ENCODE measurements at places on chromosomes 16 and 17. TPM values are rescaled to one million over a fixed set of nuclear protein-coding genes. Genes with fewer than 3 reads are reported as not detected.

Gene NPIPA2
- 0.25 TPM for total RNA-seq

Gene EXOC3L1
- 0.35 TPM for total RNA-seq

Gene TP53TG3F
- not detected for total RNA-seq

Gene SCGB1C2
- total RNA-seq, result not detected

Gene TMEM220
- 1.9 TPM for total RNA-seq

Gene KRT14
- 0.25 TPM for total RNA-seq

Gene GAST
- total RNA-seq, result not detected

Gene CLEC10A
- not detected for total RNA-seq

Gene PYY
- total RNA-seq, result not detected

Gene CRYM
- 5.0 TPM for total RNA-seq

GRCh38 chr17:4326608-4327007, 39.9 kb downstream of the UBE2G1 start:
- DNase-seq, result no peak

- peak; percentile 87 for DNase-seq
These were observed 87.8 kb downstream of the MARCHF10 start for GRCh38 chr17:62720126-62720850.

- no peak for DNase-seq
These were observed 6.0 kb upstream of the VASN start for GRCh38 chr16:4365615-4366014.

DNA sequence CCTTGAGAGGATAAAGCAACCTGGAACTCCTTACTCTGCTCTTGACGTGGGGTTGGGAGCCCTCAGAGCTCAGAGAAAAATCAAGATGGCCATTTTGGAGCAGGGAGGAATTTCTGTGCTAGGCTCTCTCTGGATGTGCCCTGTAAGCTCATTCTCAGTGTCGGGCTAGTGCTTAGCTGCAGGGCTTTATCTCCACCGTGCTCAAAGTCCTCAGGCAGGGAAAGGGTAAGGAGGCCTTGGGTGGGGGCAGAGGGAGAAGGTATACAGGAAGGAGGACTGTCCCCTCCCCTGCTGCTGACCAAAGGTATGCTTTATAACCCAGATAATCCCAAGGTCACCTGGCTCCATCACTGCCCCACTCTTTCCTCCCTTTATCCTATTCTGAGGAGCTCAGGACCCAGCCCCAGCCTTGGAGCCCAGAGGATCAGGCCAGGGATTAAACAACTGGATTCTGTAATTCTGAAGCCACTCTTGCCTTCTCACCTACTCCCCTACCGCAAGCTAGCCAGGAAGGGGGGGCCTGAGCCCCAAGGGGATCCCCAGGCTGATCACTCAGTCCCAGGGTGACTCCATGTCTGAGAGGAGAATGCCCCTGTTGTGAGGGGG, 1.1 kb downstream of the DHRS11 start:
- DNase-seq, result no peak

DNA sequence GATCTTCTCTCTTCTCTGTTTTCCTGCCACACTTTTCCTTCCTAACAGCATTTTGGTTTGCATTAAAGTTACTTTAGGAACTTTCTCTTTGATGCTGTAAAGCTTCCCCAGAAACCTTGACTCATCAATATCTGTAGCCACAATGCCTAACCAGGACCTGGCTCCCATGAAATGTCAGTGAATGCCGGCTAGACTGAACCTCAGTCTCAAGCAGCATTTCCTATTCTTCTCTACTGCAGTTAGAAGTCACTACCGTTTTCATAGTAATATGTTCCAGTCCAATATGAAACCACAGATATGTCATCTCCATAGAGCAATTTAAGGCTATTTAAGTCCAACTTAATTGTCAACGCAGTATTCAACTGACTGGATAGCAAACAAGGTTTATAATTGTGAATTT, 28.9 kb downstream of the ITFG1 start:
- DNase-seq, result no peak

DNA sequence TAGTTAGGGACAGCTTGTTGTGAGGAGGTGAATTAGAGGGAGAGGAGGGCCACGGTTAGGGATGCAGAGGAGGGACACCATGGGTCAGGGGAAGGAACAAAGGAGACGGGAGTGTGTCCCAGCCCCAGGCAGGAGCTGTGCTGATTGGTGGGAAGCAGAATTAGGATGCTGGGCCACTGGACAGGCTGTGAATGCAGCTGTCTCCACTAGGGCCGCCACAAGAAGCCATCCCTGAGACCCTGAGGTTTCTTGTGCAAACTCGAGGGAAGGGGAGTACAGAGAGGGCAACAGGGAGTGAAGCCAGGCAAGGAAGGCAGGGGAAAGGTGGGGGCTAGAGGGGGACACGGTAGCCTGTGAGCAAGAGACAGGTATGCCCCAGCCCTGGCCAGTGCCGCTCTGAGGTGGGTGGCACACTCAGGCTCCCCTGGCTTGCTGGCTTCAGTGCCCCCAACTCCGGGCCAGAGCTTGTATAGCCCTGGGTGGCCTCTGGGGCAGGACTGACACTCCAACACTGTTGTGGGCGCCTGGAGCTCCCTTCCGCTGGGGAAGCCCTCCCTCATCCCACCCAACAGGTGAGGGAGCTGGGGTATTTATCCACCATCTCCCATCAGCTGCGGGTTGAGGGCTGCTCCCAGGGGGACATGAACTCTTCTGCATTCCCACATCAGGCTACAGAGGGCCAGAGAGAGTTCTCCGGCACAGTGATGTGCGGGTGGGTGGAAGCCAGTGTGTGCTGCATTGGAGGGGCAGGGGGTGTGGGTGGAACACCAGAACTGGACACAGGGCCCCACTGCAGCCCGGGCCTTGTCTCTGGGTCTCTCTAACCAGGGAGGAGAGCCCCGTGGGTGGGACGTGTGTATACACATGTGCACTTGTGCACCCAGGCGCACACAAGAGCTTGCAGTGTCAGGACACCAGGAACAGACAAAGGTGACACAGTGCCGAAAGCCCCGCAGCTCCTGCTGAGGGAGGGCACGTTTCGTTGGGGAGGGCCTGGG, 8.3 kb upstream of the SPPL2C start:
- DNase-seq, result no peak

DNA sequence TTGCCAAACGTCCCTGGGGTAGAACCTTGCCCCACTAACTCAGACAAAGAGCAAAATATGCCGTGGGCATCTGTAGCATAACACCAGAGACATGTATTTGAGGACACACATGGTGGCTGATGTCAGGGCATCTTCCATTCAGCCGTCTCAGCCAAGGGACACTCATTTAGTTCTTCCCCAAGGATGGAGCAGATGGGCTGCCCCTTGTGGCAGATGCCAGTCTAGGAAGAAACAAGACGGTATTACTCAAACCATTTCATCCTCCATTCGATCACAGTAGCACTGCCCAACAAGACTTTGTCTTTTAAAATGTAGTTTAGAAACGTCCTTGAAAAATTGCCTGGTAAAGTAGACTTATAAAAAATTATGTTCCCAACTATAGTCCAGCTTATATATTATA, 937.6 kb upstream of the EEF2KMT start:
- no peak for DNase-seq

GRCh38 chr17:72858826-72859495, 233.5 kb downstream of the SLC39A11 start:
- DNase-seq, result no peak

GRCh38 chr17:42979511-42980273, at the start of gene PTGES3L:
Gene PTGES3L, minus strand, starts transcription at chr17:42980080. Its CDS starts 27 bp downstream, at chr17:42980053.
- DNase-seq, result no peak

DNA sequence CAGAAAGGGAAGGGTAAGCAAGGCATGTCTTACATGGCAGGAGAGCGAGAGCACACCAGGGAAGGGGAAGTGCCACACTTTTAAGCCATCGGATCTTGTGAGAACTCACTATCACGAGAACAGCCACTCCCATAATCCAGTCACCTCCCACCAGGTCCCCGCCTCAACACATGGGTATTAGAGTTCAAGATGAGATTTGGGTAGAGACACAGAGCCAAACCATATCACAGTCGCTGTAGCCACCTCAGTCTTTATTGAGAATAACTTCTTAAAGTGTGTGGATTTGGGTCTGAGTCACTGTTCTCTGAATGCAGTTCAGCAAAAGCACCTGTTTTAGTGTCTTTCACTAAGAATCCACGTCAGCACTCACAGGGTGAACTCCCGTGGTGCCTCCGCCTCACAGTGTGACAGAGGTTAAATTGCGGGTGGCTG, 195.2 kb upstream of the CHMP6 start:
- no peak for DNase-seq

DNA sequence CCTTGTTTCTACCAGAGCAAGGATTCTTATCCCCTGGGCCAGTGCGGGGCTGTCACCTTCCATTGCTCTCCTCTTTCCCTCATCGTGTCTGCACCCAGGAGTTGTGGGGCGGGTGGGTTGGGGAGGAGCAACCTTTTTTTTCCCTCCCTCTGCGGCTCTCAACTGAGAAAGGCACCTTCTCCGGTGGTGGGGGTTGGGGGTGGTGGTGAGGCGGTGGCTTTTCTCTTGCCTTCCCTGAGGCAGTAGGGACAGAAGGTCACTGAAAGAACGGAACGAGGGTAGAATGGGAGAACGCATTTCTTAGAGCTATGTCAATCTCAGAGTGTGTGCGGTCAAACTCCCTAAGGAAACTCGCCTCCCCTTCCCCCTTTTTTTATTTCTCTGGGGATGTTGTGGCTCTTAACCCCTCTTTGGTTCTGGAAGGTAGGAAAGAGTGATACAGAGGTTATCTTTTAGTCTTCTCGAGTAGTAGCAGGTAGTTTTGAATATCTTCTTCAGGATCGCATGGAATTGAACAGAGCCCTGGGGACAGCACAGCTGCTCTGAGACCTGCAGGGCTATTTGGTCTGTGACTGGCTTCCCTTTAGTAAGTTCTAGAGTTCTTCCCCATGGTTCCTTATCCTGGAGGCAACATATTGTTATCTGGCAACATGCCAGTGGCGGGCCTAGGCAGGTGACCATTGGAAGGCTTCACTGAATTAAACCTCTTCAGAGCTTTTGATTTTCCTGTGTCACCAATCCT, 994 bp downstream of the CLTC start:
- no peak for DNase-seq

DNA sequence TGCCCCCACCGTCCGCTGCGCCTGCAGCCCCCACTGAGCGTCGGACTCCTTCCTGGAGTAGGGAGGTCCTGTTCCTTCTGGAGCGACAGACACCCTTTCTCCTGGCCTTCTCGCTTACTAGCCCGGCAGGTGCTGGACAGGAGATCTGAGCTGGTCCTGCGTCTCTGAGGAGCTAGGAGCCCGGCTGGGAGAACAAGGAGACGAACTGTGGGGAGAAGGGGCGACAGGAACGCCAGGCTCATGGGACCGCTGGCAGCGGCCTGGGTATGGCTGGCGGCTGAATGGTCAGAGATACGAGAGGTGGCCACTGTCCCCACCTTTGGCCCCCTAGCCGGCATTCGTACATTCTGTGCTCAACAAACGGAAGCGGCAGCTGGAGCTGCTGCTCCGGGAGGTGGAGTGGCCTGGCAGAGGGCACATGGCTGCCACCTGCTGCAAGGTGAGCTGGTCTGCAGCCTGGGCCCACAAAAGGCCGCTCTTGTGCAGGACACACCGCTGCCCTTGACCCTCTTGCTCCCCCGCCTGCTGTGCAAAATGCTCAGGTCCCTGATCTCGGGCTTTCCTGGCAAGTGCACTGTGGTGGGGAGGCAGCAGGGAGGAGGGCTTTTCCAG, 2066.7 kb downstream of the TP53TG3F start:
- no peak for DNase-seq

GRCh38 chr16:66147291-66147690, 219.2 kb upstream of the CDH5 start:
- DNase-seq, result no peak

- DNase-seq, result no peak
These were observed 15.2 kb upstream of the HERPUD1 start for GRCh38 chr16:56916571-56917403.

DNA sequence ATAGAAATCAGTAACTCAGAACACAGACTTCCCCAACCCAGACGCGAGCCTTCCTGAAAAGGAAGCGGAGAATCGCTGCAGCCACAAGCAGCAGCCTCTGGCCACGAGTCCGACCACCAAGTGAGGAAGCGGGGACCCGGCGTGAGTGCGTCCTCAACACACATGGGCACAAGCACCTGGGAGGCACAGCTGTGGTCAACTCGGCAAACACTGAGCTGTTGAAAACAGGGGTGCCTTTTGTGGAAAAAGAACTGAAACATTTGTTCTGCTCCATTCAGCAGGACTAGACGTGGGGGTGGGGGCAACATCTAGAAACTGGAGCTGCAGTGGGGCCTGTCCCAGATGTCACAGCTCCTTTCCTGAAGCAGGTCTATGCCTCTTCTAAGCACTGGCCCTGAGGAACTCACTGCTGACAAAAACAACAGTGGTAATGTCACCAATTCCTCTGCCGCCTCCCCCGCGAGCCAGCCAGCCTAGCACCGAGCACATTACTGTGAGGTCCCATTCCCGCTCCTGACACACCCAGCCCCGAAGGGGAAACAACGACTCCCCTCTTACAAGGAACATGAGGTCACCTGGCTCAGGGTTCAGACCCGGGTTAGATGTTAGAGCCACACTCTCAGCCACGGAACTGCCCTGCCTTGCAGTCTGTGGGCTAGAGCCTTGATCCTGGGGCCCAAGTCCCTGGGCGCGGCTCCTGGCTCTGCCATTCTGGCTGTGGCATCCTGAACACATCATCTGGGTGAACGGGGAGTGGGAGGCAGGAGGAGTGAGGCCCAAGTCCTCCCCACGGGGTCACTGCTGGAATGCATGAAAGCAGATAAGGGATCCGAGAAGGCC, 29.0 kb downstream of the KDM8 start:
- no peak for DNase-seq

GRCh38 chr17:77011173-77012011, 129.4 kb upstream of the SEC14L1 start:
- peak; percentile 35 for DNase-seq

DNA sequence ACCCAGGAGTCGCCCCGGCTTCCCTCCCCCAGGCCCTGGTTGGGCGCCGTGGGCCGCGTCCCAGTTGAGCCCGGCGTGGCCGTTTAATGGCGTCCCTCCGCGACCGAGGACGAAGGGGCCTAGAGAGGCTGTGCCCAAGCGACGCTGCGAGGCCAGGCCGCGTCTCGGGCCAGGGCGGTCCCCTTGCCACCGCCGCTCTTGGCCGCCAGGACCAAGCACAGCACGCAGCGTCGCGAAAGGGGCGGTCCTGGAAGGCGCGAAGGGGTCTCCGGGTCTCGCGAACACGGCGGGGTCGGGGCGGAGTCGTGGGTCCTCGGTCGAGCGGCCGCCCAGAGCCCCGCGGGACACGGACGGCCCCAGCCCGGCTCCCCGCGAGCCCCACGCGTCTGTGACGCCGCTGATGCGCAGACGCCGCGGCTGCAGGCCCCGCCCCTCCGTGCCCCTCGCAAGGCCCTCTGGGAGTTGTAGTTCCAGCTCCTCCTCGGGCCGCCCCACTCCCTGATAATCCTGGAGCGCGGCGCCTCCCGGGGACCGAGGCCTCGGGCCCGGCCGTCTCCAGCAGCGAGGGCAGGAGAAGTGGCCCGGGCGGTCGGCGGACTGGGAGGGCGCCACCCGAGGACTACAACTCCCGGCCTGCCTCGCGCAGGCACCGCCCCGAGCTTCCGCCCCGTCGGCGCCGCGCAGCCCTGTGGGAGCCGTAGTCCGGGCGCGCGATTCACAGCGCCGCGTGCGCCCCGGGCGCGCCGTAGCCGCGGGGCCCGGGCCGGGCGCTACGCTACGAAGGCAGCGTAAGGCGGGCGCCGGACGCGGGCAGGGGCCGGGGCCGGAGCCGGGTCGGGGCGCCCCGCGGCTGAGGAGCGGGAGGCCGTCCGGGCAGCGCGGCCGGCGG, at the start of gene CAPN15:
CAPN15 (plus strand) TSS at position 698 of the 889 bp plus-strand sequence. CDS start 19,127 bp downstream, outside the sequence.
- DNase-seq, result peak; percentile 49

GRCh38 chr17:60065136-60065535, 13.6 kb downstream of the HEATR6 start:
- DNase-seq, result no peak

GRCh38 chr16:14344292-14344691, 273.2 kb downstream of the MRTFB start:
- no peak for DNase-seq

All from renal cortical epithelial cell (primary cell).